ENCODE measurements at places on chromosomes 12 and 14. TPM values are rescaled to one million over a fixed set of nuclear protein-coding genes. Genes with fewer than 3 reads are reported as not detected.

- no peak overlapping the region for H3K27ac ChIP-seq
- no peaks in the 10 kb centered on the region for H3K36me3 ChIP-seq
- DNase-seq, result no peak
- no peaks in the 10 kb centered on the region for H3K4me1 ChIP-seq
- no peak overlapping the region for H3K4me3 ChIP-seq
Observed at GRCh38 chr14:22753586-22753985, 12.9 kb upstream of the OXA1L start.

NEUROD4 gene
- polyA plus RNA-seq, result not detected

GRCh38 chr12:132061641-132062430 is 82.3 kb downstream of the DDX51 start:
- H3K27ac ChIP-seq, result no peak overlapping the region
- H3K4me1 ChIP-seq, result no peaks in the 10 kb centered on the region
- H3K36me3 ChIP-seq, result peaks cover 26% of the 10 kb centered on the region

KLRK1 gene
- polyA plus RNA-seq, result not detected

- no peaks in the 10 kb centered on the region for H3K27me3 ChIP-seq
- H3K4me1 ChIP-seq, result peaks cover 4% of the 10 kb centered on the region
- H3K4me3 ChIP-seq, result no peak overlapping the region
- H3K27ac ChIP-seq, result no peak overlapping the region
- DNase-seq, result no peak
Observed at GRCh38 chr12:32139064-32139421, 32.4 kb downstream of the BICD1 start.

HOXC4 gene
- polyA plus RNA-seq, result 0.81 TPM

- H3K4me3 ChIP-seq, result no peak overlapping the region
- H3K27ac ChIP-seq, result no peak overlapping the region
- DNase-seq, result no peak
- H3K4me1 ChIP-seq, result no peaks in the 10 kb centered on the region
Observed at GRCh38 chr12:269191-269590, 6.6 kb upstream of the SLC6A13 start.

DNA sequence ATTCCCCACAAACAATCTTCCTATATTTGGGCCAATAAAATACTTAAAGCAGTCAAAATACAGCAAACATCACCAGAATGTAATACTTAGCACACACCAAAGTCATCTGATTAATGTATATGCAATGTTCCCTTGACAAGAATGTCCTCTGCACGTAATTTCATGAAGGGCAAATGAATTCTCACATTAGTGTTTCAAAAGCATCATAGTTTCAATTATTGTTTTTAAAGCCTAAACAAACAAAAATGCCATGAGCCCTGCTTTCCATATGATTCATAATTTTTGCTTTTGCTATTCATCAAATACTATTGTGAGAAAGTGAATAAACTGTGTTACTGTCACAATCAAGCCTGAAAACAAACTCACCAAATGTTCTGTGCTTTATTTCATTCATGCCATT is 156.0 kb downstream of the EPS8 start:
- no peak overlapping the region for H3K4me3 ChIP-seq
- no peak for DNase-seq
- H3K27me3 ChIP-seq, result no peaks in the 10 kb centered on the region
- no peak overlapping the region for H3K27ac ChIP-seq
- no peaks in the 10 kb centered on the region for H3K36me3 ChIP-seq

GRCh38 chr14:61531465-61532122 is 163.7 kb upstream of the HIF1A start:
- H3K27me3 ChIP-seq, result no peaks in the 10 kb centered on the region
- H3K4me1 ChIP-seq, result peaks cover 37% of the 10 kb centered on the region
- no peak overlapping the region for H3K27ac ChIP-seq
- H3K36me3 ChIP-seq, result peaks cover 4% of the 10 kb centered on the region

GRCh38 chr12:71838676-71839075 is 883 bp upstream of the TBC1D15 start:
- no peaks in the 10 kb centered on the region for H3K27me3 ChIP-seq
- H3K36me3 ChIP-seq, result no peaks in the 10 kb centered on the region
- peak overlapping the region; percentile 100 for H3K27ac ChIP-seq
- H3K4me3 ChIP-seq, result no peak overlapping the region
